ENCODE measurements at places on chromosomes 5 and 9. TPM values are rescaled to one million over a fixed set of nuclear protein-coding genes. Genes with fewer than 3 reads are reported as not detected.

DNA sequence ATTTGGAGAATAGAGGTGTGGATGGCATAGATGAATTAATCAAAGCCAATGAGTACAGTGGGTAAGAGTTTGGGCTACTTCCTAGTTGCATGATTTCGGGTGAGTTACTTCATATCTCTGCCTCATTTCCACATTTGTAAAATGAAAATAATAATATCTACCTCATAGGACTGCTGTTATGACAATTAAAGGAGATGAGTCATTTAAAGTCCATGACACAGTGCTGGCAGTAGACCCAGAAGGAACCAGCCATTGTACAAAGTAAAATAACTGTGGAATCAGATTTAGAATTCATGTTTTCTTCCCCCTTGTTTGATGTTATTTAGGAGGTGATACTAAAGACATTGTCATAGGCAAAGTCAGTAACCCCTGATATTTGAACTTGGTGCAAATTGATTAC is 139.5 kb upstream of the SLC27A6 start:
- DNase-seq, result no peak

- DNase-seq, result no peak
These were observed 450.1 kb downstream of the PLK2 start for GRCh38 chr5:58009754-58010153.

DNA sequence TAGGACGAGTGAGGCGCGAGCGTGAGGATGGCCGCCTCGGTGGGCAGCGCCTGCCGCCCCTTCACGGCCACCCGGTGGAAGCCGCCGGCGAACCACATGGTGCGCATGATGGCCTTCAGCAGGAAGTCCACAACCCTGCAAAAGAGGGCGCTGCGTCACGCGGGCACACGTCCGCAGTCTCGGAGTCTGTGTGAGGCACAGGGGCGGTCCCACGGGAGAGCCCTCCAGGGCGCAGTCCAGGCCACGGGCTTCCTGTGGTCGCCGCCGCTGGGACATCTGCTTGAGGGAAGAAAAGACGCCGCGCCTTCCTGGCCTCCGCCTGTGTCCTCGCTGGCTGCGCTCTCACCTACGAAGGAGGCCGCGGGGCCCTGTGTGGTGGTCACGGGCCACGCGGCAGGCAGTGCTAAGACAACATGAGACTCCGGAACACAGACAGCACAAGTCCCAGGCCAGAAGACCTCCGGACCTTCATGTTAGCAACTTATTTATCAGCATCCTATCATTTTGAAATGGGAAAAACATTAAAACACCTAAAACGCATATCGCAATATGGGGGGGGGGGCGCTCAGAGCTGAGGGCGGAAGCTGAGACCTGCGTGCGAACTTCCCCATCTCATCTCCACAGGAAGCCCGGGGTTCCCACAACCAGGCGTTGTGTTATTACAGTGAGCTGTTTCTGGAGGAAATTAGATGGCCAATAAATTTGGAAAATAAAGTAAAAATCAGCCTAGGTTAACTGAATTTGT is 28.8 kb downstream of the LPCAT1 start:
- DNase-seq, result peak; percentile 35

- DNase-seq, result peak; percentile 81
These were observed 4.1 kb downstream of the PAX5 start for GRCh38 chr9:37029776-37030610.

- no peak for DNase-seq
These were observed 2.0 kb downstream of the ISL1 start for GRCh38 chr5:51385216-51385615.

The PPIC gene
- total RNA-seq, result 15.2 TPM

The OR1B1 gene
- total RNA-seq, result not detected

The PCDHGB2 gene
- total RNA-seq, result 3.1 TPM
